ENCODE measurements at places on chromosomes 16 and 17.

DNA sequence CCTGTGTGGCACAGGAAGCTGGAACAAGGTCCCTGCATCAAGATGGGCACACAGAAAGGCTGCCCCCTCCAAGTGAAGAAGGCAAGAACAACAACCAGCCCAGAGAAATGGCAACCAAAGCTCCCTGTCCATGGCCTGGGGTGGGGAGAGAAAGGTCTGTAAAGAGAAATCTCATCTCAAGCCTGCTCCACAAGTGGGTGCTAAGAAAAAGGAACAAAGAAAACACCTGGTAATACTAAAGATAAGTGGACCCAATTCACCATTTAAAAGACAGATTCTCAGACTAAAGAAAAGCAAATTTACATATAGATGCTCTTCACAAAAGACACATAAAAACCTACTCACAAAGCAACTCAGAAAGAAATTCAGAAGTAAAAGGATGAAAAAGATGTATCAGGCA, 107.4 kb downstream of the PARN start:
- no peak for DNase-seq

GRCh38 chr16:57041182-57042156, 50.9 kb upstream of the CPNE2 start:
- DNase-seq: no peak

GRCh38 chr17:49035470-49036269, 38.5 kb downstream of the IGF2BP1 start:
- no peak for DNase-seq

DNA sequence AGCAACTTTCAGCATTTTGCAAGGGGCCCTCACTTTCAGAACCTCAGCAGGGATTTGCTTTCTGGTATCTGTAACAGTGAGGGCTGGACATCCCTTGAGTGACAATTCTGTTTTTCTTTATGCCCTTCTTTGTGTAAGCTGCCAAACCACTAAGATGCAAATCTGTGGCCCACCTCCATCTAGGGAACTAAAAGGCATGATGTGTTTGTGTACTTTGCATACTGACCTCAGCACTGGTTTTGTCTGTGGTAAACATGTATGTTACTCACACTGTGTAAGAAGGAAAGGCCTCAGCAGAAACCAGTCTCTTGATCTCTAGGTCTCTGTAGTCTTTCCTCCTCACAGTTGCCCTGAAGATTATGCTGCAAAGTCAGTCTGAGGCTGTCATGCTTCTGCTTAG, 396.6 kb upstream of the DYNLRB2 start:
- DNase-seq: no peak

GRCh38 chr16:57343221-57343620, 15.4 kb upstream of the CCL22 start:
- no peak for DNase-seq

GRCh38 chr16:3884398-3884797, 3.9 kb upstream of the CREBBP start:
- no peak for DNase-seq

- DNase-seq: no peak
Observed at GRCh38 chr16:83842291-83842690, 34.5 kb downstream of the HSBP1 start.

- peak; percentile 2 for DNase-seq
Observed at GRCh38 chr17:36072431-36073121, 8.5 kb downstream of the CCL18 start.

- DNase-seq: no peak
Observed at GRCh38 chr17:39351508-39351907, 49.9 kb downstream of the FBXL20 start.

DNA sequence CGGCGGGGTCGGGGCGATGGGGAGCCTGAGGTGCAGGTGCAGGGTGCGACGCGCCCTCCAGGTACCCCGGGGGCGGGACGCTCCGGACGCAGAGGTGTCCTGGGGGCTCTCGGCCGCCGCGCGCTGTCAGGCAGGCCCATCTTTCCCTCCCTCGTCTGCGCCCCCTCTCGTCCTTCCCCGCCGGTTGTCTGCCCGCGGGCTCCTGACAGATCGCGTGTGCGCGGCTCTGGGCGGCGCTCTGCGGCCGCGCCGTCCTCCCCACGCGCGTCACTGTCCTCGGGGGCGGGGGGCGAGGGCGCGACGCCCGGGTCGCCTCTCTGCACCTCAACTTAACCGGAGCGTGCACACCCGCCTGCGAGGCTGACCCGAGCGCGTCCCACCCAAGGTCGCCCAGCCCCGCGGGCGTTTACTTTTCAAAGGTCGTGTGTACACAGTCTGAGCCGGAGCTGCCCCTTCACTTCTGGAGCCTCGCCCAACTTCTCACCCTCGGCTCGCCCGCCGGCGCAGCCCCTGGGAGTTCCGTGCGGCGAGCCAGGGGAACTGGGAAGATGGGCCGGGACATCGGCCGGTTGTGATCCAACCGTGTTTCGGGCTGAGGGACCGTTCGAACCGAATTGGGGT, 512 bp downstream of the AKAP1 start:
- DNase-seq: no peak

- no peak for DNase-seq
Observed at GRCh38 chr17:29874931-29875596, 55.0 kb downstream of the SSH2 start.

- no peak for DNase-seq
Observed at GRCh38 chr17:73815474-73815873, 171.2 kb upstream of the SDK2 start.

Measured in DMS153 (cell line).